ENCODE measurements at places on chromosomes 2 and 18. TPM values are rescaled to one million over a fixed set of nuclear protein-coding genes. Genes with fewer than 3 reads are reported as not detected.

PSMA8 gene
- 6.3 TPM for total RNA-seq

SCN7A gene
- total RNA-seq: 2.6 TPM

TUBB8B gene
- not detected for total RNA-seq

HRH4 gene
- total RNA-seq: 0.48 TPM

DYNAP gene
- 7.0 TPM for total RNA-seq

LPIN1 gene
- total RNA-seq: 23.1 TPM

KYNU gene
- total RNA-seq: 4.3 TPM

PJVK gene
- total RNA-seq: 18.1 TPM

ODC1 gene
- 126 TPM for total RNA-seq

ACAA2 gene
- 83.5 TPM for total RNA-seq

BAZ2B gene
- 108 TPM for total RNA-seq

TXNDC2 gene
- 5.1 TPM for total RNA-seq

SELENOI gene
- 21.2 TPM for total RNA-seq

G6PC2 gene
- 0.24 TPM for total RNA-seq

MAP3K19 gene
- total RNA-seq: 5.3 TPM

OLA1 gene
- 17.3 TPM for total RNA-seq
